Peyer's patch (tissue), 4 donors: ENCODE measurements at places on chromosomes 2 and 18.

GRCh38 chr2:216416571-216417307 is 4.5 kb downstream of the SMARCAL1 start:
- no peak for DNase-seq

DNA sequence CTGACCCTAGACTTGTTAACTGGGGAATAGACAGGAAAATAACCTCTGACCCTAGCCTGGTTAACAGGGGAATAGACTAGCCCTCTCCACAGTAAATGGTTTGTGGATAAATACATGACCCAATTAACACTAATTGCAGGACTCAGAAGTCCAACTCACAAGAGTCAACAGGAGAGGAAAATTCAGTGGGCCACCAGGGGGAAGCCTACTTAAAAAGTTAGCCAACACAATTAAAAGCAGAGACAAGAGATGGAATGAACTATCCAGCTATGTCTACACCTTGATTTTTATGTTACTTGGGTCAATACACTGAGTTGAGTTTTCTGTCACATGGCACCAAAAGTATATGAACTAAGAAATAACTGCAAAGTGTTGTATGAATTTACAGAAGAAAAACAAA is 158.8 kb upstream of the SLC39A10 start:
- DNase-seq = no peak

- no peak for DNase-seq
Measured at GRCh38 chr2:67689186-67689585, 292.1 kb downstream of the ETAA1 start.

GRCh38 chr2:119181791-119182445 is 23.4 kb upstream of the C1QL2 start:
- DNase-seq = no peak

- DNase-seq = no peak
Measured at GRCh38 chr2:63434024-63435001, 154.0 kb downstream of the WDPCP start.

DNA sequence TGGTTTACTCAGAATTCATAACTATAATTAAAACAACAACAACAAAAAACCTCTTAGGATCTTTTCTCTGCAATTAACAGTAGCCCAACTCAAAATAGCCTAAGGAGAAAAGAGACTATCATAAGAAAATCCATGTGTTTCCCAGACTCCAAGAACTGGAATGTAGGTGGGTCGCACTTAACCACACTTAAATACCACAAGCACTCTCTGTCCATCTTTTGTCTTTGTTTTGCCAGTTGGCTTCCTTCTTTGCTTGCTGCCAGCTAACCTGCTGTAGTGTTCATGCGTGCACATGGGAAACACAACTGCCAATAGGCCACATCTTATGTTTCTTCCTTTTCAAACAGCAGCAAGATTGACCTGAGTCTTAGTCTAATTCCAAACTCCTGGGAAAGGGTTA is 24.1 kb upstream of the ACVR1 start:
- DNase-seq = no peak

- no peak for DNase-seq
Measured at GRCh38 chr18:24429188-24429587, 2.7 kb downstream of the IMPACT start.

DNA sequence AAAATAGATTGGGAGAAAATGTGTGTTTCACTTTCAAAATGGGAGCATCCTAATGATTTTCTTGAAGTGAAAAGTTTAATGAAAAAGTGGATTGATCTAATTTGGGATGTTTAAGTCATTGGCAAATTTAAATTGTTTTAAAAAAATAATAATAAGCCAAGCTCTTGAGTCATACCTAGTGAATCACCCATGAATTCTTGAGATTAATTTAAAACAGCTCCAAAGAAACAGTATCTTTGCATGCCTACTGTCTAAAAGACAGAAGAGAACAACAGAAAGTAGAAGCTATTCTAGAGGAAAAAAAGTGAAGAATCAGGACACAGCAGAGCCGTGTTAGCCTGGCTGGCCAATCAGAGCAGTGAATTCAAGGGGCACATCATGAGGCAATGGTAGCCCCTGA is 7.7 kb downstream of the ACVR1C start:
- no peak for DNase-seq

GRCh38 chr2:64223055-64223454 is 78.8 kb upstream of the PELI1 start:
- DNase-seq = no peak

DNA sequence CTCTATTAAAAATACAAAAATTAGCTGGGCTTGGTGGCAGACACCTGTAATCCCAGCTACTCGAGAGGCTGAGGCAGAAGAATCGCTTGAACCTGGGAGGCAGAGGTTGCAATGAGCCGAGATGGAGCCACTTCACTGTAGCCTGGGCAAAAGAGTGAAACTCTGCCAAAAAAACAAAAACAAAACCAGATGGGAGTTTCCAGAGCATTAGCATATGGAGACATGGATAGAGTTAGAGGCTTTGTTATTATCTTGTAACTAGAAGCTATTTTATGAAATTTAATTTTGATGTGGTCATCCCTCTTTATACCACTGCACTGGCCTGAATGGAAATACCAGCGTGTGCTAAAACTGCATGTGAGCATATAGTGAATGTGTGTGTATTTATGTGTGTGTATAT is 58.9 kb downstream of the TRAPPC8 start:
- DNase-seq = no peak

DNA sequence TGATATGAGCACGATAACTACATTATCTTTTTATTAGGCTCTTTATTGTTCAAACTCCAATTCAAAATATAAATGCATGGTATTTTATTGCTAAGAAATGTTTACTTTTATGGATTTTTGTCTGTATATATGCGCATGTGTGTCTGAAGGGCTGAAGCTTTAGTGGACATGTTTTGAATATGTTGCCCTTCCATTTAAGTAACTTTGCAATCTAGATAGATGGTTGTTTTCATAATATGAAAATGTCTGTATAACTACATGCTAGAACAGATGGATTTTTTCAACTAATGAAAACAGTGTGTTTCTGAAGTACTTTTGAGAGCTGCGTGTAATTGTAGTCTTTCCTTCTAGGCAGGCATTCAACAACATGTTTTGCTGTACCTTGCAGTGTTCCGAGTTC is 18.7 kb downstream of the DCAF17 start:
- no peak for DNase-seq

- DNase-seq = no peak
Measured at GRCh38 chr18:46080156-46080555, 8.1 kb upstream of the PSTPIP2 start.

- no peak for DNase-seq
Measured at GRCh38 chr2:146879882-146880281, 964.9 kb upstream of the ACVR2A start.

DNA sequence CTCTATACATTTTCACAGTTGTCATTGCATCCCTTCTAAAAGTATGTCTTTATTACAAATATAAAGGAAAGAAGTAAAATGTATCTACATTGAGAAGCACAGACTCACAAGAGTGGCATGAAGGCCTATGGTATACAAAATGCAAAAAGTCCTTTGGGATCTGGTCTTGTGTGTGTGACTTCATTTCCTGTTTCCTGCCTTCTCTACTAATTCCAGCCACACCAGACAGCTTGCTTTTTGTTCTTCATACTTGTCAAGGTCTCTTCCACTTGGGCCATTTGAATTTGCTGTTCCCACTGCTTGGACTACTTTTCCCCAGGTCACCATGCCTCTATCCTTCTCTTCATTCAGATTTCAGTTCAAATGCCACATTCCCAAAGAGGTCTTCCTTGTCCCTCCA is 6.7 kb upstream of the PNO1 start:
- no peak for DNase-seq

DNA sequence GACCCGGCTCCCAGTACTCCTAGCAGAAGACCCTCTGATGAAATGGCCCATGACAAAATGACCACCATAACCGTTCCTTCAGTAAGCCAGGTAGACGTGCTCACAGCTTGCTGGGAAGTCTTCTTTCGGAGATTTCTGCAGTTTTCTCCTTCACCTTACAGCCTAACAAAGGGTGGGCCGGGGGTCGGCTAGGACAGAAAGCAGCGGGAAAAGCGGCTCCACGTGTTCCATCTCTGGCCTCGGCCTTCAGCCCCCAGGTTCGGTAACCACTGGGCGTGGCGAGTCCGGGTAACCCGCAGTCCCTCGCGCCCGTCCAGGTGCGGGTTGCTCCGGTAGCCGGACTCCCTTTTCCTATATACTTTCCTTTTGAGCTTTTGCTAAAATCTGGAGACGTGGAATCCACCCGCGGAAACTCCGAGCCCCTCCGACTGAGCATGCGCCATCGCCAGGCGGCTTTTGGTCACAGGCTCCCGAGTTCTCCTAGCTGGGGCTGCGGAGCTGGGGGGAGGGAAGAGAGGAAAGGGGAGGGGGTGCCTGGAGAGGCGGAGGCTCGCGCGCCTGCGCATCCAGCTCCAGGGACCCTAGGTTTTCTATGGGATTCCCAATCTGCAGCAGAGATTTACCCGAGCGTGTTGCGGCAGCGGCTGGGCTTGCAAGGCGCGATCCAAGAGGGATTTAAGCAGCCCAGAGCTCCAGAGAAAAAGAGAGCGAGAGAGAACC is at the start of gene VSNL1:
Gene VSNL1 (plus strand): TSS at position 604 of the 720 bp plus-strand sequence. CDS start 51,379 bp downstream, outside the sequence.
- peak; percentile 16 for DNase-seq

GRCh38 chr18:62717169-62717924 is 2.0 kb downstream of the PHLPP1 start:
- no peak for DNase-seq

GRCh38 chr2:235140801-235141081 is 188.9 kb downstream of the SH3BP4 start:
- no peak for DNase-seq

DNA sequence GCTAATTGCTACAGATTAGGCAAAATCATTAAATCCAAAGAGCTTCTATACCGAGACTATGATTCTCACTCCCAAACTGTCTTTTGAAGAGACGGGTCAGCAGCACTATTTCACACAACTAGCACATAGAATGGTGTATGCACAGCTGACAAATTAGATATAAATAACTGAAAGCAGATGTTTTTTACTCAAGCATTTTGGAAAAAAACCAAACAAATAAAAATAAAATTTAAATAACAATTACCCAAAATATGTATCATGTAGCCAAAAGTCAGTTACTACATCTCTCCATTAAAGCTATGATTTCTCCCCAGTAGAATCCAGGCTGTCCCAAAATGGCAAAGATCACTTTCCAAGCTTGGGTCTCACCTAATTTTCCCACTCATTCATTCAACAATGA is 107.9 kb downstream of the TMEM163 start:
- no peak for DNase-seq

- no peak for DNase-seq
Measured at GRCh38 chr2:191298306-191298705, 53.1 kb downstream of the MYO1B start.

GRCh38 chr2:903223-903900 is 47.3 kb upstream of the SNTG2 start:
- DNase-seq = no peak

GRCh38 chr2:47034973-47035609 is 119.5 kb upstream of the MCFD2 start:
- DNase-seq = peak; percentile 74

GRCh38 chr2:148351437-148352143 is 293.0 kb upstream of the EPC2 start:
- DNase-seq = no peak
